ENCODE measurements at places on chromosomes 6 and 20.

- DNase-seq = peak; percentile 55
Measured at GRCh38 chr20:10427060-10427692, 6.8 kb downstream of the MKKS start.

- DNase-seq = no peak
Measured at GRCh38 chr20:17566345-17566744, 3.5 kb upstream of the DSTN start.

DNA sequence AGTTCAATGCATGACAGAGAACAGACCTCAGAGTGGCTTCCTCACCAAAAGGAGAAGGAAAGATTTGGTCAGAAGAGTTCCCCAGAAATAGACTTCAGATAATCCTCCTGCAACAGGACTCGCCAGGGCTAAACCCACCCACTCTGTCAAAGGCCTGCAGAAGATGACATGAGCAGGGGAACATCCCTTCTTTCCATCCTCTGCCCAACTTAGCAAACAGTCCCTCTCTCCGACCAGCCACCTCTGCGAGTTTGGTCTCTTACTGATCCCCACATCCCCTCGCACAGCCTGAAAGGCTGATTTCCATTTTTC, 7.5 kb downstream of the NFATC2 start:
- DNase-seq = peak; percentile 52

- peak; percentile 66 for DNase-seq
Measured at GRCh38 chr6:57432919-57433684, 115.7 kb downstream of the PRIM2 start.

GRCh38 chr20:53053595-53053994, 81.4 kb downstream of the TSHZ2 start:
- no peak for DNase-seq

DNA sequence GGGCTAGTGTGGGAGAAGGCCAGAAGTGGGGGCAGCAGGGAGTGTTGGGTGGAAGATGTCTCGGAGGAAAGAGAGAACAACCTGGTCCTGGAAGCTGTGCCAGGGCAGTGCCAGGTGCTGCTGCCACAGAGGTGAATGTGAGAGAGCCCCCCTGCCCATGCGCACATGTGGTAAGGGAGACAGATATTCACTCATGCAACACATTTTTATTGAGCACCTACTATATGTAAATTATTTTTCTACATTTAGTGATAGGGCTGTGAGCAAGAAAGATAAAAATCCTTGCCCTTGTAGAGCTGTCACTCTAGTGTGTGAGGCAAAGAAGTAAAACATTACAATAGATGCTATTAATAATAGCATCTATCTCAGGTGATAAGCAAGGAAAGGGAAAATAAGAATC, 471 bp downstream of the CLPSL1 start:
- DNase-seq = no peak

DNA sequence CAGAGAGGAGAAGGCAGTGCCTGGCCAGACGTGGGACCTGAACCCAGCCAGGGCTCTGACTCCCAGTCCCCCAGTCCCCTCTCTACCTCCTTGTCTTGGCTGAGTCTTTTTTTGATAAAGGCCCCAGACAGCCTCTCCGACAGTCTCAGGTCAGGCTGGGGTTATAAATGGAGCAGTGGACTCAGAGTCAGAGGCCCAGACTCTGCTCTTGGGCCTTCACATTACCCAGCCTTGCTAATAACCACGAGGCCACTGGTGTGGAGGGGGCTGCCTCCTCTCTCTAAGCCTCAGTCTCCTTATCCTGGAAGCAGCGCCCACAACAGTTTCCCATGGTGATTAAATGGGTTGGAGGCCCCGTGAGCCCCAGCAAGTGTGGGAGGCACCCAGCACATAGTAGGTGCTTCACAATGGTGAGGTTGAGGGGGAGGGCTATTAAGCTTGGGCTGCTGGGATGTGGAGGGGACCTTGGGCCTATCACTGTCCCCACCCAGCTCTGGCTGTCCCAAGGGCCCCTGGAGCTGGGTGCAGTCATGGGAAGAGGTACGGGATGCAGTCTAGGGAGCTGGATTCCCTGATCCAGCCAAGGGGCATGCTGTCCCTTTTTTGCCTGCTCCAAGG, 35.7 kb downstream of the TGM2 start:
- DNase-seq = no peak

GRCh38 chr20:34112600-34113101, 608 bp upstream of the EIF2S2 start:
- peak; percentile 83 for DNase-seq

DNA sequence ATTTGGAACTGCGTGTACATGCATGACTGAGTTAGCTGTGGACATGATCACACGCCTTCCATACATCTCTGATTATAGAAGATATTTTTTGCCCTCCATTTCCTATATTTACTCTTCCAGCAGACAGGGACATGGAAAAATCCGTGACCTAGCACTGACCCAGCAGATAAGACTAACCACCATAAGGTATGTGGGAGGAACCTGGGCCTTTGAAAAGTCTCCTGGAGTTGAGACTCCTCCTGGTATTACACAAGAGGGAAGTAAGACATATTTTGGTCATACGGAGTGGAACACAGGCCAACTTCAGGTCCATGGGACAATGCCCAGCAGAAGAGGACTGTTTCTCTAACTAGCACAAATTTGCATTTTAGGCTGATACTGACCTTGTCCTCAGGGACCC, 13.7 kb upstream of the SIRPB1 start:
- peak; percentile 74 for DNase-seq

DNA sequence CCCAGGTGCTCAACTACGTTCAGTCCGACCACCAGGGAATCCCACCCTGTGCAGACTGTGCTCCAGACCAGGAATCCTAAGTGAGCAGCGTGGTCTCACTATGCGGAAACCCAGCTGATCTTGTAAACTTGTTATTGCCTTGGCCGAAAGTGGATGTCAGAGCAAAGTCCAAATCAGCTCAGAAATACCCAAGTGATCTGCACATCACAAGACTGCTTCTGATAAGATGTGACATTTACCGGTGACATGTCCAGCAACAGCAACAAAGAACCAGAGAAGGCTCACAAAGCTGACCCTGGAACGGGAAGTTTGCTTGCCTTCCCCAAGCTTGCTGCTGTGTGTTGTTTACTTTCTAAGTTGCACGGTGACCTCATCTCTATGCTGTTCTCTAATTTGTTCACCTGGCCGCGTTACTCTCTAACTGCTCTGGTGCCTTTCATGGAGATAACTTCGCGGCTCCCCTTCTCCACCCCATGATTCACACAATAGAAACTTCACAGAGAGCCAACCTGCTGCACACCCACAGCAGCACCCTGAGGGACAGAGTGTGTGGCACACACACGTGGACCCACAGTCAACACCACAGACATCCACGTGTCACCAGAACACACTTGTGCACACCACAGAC, 1.7 kb downstream of the BNIP5 start:
- no peak for DNase-seq

DNA sequence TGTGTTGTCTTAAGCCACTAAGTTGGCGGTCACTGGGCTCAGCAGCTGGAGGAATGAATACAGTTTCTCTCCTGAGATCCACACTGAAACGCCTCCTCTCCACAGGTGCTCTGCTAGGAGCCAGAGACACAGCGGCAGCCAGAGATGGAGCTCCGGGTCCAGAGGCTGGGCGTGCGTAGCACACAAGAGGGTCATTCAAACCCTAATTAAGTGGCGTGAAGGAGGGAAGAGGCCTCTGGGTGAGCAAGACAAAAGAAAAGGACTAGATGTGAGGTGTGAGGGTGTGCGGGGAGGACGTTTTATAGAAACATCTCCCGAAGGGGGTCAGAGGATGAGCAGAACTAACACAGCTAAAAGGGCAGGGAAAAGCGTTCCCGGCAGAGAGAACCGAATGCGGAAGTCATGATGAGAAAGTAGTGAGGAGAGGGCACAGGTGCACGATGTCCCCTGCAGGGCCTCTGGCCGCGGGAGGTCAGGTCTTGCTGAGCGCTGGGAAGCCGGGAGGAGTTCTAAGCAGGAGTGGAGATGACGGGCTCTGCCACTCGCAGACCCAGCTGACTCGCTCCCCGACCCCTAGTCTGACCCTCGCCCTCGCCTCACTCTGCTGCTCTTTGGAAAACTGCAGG, 54.4 kb downstream of the BMP7 start:
- no peak for DNase-seq

GRCh38 chr6:13395272-13396237, 67.2 kb upstream of the TBC1D7 start:
- DNase-seq = peak; percentile 90

DNA sequence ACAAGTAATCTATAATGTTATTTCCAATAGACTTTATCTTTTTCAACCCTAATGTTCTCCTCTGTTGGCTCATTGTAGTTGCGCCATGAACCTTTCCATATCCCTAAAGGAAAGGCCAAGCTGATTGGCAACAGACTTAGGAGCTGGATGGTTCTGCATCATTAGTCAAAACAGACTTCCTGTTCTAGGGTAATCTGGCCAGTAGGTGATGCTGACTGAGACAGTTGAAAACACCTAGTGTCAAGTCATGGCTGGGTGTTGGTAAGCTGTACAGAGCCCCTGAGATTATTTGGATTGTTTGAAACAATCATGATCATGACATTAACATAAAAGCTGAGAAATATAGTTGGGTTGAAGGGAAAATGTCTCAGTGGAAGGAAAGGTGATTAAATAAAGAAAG, 231.4 kb downstream of the PHACTR1 start:
- DNase-seq = no peak

GRCh38 chr20:12262747-12263146, 345.1 kb downstream of the BTBD3 start:
- no peak for DNase-seq

DNA sequence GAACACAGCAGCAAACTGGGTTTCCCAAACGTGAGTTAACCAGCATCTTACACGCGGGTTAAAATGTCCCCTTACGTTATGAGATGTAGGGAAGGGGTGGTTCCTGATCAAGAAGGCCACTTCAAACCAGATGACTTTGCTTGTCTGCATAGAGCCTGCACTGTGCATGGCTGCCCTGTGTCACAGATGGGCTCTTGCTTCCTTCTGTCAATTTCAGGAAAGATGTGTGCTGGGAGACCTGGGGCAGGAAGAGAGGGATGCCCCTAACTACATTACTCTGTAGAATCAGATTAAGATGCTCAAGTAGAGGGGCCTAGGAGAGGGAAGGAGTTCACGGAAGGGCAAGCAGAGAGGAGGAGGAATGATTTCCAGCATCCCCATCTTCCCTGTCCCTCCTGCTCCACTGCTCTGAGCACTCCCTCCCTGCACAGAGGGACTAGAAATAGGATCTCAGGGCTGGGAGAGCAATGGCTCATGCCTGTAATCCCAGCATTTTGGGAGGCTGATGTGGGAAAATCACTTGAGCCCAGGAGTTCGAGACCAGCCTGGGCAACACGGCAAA, 63.5 kb upstream of the ZMYND8 start:
- DNase-seq = no peak

GRCh38 chr6:73043446-73043845, 181.8 kb downstream of the KHDC1L start:
- no peak for DNase-seq

DNA sequence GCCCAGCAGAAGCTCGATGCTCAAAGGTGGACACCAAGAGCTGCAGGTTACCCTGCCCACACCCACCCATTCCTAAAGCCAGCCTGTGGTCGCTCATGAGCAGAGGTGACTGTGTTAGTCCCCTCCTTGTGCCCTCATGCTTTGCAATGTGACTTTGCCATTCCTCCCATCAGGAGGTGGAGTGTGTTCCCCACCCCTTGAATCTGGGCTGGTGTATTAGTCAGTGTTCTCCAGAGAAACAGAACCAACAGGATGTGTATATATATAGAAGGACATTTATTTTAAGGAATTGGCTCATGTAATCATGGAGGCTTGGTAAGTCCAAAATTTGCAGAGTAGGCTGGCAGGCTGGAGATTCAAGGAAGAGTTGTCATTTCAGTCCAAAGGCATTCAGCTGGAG, 54.4 kb upstream of the RNF24 start:
- DNase-seq = no peak

GRCh38 chr6:63897459-63897858, 261.9 kb downstream of the PHF3 start:
- DNase-seq = no peak

DNA sequence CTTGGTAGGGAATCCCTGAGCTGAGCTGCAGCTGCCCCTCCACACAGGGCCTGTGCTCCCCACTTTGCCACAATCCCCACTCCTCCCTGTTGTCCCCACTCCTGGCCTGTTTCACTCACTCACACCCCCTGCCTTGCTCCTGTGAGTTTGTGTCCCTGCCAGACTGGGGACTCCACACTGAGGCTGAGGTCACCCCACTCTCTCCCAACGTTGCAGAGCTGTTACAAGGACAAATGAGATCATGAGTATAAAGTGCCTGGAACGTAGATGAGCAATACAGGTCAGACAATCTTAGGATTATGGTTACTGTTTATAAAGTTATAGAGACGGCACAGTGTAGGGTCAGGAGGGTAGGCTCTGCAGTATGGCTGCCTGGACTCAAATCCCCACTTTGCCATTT, 426.0 kb upstream of the SULF2 start:
- no peak for DNase-seq

- DNase-seq = no peak
Measured at GRCh38 chr6:100371591-100371990, 93.1 kb downstream of the SIM1 start.

GRCh38 chr6:47016261-47016660, 25.9 kb downstream of the ADGRF1 start:
- no peak for DNase-seq

DNA sequence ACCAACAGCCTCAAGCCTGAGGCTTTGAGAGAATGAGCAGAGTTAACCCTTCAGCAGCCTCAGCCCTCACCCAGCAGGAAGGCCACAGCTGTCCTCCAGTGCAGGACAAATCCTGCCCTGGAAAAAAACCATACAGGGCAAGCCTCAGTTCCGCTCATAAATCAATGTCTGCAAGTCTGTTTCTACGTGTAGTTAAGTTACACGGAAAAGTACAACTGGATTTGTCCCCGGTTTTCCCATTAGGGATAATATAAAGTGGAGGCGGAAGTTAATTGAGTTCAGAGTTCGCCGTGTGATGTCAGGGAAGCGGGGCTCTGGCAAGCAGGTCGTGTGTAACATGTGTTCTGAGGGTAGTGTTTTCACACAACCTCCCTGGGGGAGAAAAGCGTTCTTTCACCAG, 44.2 kb upstream of the EYA2 start:
- DNase-seq = no peak

Data from NB4 (cell line).